ENCODE measurements at places on chromosomes 16 and 17. TPM values are rescaled to one million over a fixed set of nuclear protein-coding genes. Genes with fewer than 3 reads are reported as not detected.
A peak's percentile ranks its signal among the peaks of the same experiment; 100 is the strongest.

DNA sequence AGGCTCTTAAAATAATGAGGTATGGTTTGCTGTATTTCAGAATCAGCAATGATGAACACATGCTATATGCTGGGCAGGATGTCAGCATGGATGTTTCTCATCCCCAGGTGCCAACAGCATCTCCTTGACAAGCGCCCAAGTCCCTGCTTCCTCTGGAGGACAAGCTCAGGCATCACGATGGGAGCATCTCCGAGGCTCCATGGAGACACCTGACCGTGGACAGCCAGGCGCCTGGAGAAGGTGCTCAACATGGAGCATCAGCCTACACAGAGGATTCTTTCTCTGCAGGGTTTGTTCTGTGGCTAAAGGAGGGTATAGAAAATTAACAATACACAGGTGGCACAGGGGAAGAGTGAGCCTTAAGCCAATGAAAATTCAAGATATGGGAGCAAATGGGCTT lies 72.1 kb downstream of the SLC5A11 start:
- no peak for DNase-seq

GRCh38 chr17:49545007-49545660 lies 30.5 kb upstream of the NXPH3 start:
- no peak for DNase-seq

The MT1A gene
- 15.0 TPM for polyA plus RNA-seq

- DNase-seq, result peak; percentile 49
Measured at GRCh38 chr17:10875984-10876555, 38.2 kb upstream of the PIRT start.

DNA sequence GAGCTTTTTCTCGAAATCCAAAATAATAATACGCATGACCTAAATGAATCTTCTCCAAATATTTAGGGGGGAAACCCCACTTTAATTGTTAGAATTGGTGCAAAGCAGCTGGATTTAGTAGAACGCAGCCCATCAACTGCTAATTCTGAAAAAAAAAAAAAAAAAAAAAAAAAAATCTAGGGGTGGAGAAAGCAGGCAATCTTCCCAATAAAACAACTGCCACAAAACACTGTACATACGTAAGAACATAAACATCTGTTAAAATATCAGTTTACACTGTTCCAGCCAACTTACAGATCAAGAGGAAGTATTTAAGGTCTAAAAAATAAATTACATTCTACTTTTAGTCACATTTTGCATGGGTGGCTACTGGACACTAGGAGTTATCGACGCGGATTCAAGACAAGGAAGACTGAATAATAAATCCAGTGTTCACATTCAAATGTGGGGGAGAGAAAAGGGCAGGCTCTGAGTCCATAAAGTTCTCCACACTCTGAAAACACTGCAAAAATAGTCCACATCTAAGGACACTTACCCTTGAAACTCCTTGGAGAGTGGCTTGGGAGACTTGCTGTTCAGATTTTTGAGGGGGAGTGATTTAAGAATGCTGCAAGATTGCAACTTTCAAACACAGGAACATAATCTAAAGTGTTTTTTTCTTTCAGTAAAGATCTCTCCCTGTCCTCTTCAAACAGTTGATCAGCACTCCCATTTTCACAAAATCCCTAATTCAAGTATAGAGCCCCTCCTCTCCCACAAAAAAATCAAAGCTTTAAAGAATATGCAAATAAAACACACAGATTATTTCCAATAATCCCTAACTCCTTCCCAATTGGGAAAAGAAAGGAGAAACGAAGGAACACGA lies 1.3 kb downstream of the APPBP2 start:
- no peak for DNase-seq

- DNase-seq, result no peak
Measured at GRCh38 chr17:45394091-45394490, 38.6 kb downstream of the ARHGAP27 start.

DNA sequence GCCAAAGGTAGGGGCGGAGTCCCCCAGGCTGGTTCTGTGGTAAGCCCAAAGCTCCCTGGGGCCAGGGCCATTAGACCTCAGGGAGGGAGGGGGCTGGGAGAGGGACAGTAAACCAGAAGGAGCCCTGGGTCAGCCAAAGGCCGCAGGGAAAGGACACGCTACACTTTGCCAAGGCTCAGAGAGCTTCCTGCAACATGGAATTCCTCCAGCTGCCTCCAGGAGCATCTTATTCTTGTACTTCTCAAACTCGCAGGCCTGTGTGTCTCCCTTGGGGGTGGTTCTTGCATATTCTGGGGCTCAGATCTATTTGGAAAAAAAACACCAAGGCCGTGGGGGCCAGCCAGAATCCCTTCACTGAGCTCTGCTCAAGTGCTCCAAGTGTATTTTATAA lies 25.1 kb downstream of the AKAP1 start:
- DNase-seq, result no peak

DNA sequence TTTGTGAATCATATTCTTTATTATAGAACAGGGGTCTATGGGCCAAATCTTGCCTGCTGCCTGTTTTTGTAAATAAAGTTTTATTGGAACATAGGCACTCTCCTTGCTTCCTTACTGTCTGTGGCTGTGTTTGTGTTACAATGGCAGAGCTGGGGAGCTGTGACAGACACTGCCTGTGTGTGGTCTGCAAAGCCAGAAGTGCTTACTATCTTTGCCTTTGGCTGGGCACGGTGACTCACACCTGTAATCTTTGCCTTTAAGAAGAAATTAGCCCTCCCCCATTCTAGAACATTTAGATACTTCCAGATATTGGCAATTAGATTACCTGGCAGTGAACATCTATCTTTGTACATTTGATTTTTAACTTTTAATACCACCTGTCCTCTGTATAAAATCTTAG lies 308.3 kb downstream of the FOXL1 start:
- DNase-seq, result no peak

GRCh38 chr16:62190426-62190825 lies 154.2 kb upstream of the CDH8 start:
- no peak for DNase-seq

DNA sequence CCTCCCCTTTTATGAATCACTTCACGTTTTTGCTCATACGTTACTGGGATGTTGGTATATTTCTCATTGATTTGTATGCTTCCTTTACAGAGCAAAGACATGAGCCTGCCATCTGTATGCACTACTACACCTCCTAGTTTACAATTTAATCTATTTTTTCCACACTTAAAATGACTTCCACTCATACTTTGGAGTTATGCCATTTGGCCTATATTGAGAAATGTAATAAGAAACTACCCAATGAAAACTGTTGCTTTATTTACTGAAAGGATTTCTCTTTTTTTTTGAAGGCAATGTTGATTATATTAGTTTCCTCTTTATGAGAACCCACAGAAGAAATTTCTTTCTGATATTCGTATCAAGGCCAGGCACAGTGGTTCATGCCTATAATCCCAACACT lies 43.1 kb downstream of the DUSP14 start:
- no peak for DNase-seq

The ENPP7 gene
- 0.15 TPM for polyA plus RNA-seq

GRCh38 chr17:37019117-37019740 lies 70.5 kb downstream of the AATF start:
- DNase-seq, result no peak

DNA sequence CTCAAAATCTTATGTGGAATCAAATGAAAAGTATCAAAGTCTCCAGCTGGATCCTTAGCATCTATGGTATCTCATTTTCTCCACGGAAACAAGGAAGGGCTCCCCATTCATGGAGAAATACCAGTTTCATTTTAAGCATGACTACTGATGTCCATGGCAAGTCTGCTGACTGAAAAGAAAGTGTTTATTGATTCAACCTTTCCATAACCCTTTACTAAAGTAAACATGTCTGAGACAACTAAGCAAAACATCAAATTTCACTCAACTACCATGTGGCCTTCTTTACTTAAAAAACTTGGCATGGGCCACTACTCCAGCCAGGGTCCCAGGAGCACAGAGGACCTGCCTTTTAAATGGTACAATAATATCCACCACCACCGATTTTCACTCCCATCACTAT lies 928.0 kb upstream of the SOX9 start:
- no peak for DNase-seq

DNA sequence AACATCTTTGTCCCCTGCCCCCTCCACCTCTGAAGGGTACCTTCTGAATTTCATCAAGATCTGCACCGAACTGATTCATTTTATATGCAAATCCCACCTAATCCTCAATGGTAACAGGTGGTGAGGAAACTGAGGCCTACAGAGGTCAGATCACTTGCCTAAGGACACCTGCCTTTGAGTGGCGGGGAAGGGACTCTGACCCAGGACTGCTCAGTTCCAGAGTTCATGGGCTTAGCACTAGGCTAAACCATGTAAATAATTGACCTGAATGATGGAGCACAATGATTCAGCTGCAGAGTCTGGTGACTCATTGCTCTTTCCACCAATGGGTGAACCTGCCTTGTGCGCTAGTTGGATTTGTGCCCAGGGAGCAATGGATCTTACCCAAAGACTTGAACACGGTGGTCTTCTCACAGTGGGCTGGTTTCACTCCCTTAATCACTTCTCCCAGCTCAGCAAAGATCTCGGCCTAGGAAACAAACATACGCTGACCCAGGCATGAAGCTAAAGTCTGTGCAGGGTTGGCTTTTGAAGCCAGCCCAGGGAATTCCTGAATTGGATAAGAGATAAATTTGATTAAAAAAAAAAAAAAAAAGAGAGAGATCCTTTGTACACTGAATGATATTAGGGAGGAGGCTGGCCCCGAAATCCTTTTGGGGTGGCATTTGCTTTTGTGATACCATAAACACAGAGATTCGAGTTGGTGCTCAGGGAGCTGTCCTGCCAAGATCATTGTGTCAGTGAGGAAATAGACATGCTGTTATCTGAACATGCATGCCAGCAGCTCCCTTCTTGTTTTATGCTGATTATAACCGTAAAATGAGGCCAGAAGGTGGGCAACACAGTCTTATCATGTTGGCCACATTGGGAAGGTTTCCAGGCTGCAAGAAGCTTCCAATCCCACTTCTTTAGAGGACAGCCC lies 17.0 kb downstream of the CRYM start:
- peak; percentile 37 for DNase-seq

- no peak for DNase-seq
Measured at GRCh38 chr17:74819801-74820436, 39.8 kb downstream of the GRIN2C start.

- DNase-seq, result no peak
Measured at GRCh38 chr16:64870859-64871258, 251.0 kb downstream of the CDH11 start.

DNA sequence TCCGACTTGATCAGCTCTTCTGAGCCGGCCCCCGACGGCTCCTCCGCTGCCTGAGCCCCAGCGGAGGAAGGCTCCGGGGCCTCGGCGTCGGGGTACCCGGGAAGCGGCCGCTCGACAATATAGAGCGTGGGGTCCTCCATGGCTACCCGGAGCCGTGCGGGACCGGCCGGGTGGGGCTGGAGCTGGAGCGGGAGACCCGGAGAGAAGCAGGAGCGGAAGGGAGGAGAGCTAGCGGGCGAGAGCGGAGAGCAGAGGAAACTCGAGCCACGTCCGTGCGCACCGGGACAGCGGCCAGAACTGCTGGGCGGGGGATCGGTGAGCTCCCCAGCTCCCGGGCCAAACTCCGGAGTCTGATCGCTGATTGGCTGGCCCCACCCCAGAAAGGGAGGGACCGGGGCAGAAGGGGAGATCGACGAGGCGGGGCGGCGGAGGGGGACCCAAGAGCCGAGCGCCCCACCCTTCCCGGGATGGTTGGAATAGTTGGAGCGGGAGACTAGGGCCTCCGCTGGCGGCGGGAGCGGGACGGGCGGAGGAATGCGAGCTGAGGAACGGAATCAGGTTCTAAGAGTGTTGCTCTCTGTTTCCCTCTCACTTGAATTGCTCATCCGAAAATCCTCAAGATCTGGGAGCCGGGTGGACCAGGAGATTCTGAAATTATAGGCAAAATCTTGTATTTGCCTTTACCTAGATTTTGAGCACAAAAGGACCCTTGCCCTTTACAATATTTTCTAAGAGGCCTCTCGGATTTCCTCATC lies at the start of gene CAVIN1:
TSS of gene CAVIN1 (minus strand) at position 299 of the 755 bp plus-strand sequence. CDS start at position 140, 159 bp downstream.
- peak; percentile 94 for DNase-seq

GRCh38 chr16:29995324-29995910 lies at the start of gene HIRIP3:
HIRIP3 (minus strand) TSS chr16:29995617; CDS start chr16:29995605, 12 bp downstream.
- DNase-seq, result peak; percentile 92

The SLC52A1 gene
- not detected for polyA plus RNA-seq

The PIRT gene
- polyA plus RNA-seq, result not detected

GRCh38 chr16:28597692-28598261 lies 927 bp upstream of the SULT1A2 start:
- DNase-seq, result no peak

- peak; percentile 74 for DNase-seq
Measured at GRCh38 chr16:30786936-30787612, at the start of gene ZNF629. ZNF629 (minus strand) TSS chr16:30787205; CDS start chr16:30784482, 2,723 bp downstream.

- DNase-seq, result peak; percentile 53
Measured at GRCh38 chr16:4372578-4373355, 1.1 kb downstream of the VASN start.

DNA sequence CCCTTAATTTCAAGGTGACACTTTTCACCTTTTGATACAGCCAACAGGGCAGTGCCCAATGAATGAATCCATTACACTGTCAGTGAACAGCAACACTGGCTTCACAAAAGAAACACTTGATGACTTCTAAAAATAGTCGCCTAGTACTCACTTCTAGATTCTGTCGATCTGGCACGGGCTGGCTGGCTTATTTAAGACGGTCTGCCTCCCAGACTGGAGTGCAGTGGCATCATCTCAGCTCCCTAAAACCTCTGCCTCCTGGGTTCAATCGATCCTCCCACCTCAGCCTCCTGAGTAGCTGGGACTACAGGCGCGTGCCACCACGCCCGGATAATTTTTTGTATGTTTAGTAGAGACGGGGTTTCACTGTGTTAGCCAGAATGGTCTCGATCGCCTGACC lies 1.9 kb downstream of the NDUFAB1 start:
- DNase-seq, result no peak

DNA sequence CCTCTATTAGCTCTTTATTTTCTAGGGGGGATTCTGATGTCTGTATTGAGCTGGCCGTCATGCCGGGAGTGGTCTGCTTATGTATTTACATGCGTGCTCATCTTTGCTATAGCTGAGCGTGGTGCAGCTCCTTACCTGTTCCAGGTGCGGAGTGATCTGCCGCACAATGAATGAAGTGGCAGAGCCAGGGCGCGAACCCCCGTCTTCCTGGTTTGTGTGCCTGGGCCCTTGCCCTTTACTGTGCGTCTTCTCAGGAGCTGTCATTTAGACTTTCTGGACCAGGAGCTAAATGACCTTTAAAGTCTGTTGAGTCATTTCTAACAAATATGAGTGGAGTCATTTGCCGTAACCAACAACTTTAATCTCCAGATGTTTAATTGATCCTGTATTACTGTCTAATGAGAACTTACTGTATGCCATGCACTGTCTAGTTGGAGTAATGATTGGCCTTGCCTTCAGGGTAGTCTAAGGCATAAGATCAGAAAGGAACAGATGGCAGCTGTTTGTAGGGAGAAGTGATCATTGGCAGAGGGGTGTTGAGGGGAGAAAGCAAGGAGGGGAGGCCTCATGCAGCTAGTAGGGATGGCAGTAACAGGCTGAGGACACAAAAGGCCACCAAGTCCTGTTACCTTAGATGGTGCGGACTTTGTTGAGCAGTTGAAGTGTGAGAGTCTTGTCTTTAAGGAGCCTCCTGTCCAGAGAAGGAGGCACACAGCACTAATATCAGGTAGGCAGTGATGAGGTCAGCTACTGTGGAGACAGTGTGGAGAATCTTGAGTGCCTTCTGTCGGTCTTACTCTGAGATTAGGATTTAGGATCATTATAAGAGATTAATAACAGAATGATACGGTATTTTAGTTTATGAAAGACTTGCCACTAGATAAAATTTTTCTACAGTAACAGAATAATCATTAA lies 53.9 kb downstream of the USP10 start:
- no peak for DNase-seq

The UTS2R gene
- polyA plus RNA-seq, result not detected

- no peak for DNase-seq
Measured at GRCh38 chr17:17050346-17051345, 8.4 kb downstream of the MPRIP start.
